ENCODE measurements at places on chromosomes 12 and 14.

DNA sequence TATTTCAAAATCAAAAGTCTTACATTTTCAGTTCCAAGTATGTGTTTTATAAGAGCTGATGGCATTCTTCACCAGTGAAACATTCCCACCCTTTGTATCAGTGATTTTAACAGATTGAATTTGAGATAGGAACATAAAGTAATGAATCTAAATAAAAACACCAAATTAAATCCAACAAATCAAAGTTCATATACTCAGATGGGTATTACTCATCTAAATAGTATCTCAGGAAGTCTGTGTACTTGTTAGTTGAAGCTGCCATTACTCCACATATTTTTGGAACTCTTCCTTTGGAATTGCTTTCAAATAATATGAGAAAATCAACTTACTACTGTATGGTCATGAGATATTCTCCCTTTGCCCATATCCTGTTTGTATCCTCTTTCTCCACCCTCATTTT lies 89.1 kb downstream of the MIA2 start:
- DNase-seq: peak; percentile 8

DNA sequence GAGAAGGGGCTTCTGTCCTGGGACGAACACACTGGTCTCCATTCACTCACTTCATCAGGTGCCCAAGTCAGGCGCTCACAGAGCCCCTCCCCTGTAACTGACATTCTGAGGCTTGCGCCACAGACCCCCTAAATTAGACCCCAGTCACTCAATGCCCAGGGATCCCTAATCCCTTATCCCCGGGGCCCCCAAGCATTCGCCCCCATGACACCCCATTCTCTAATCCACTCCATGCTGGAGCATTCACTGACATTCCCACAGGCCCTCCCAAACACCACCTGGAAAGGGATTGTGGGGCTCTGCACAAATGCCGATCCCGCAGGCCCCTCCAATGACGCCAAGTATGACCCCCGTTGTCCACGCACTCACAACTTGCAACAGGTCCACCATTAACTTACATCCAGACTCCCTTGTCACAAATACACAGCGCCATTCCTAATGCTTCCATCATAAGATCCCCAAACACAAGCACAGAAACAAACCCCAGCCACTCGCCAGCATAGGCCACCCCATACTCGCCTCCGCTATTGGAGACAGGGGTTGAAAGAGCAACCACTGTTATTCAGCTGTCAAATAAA lies 1.5 kb downstream of the ZNF605 start:
- no peak for DNase-seq

DNA sequence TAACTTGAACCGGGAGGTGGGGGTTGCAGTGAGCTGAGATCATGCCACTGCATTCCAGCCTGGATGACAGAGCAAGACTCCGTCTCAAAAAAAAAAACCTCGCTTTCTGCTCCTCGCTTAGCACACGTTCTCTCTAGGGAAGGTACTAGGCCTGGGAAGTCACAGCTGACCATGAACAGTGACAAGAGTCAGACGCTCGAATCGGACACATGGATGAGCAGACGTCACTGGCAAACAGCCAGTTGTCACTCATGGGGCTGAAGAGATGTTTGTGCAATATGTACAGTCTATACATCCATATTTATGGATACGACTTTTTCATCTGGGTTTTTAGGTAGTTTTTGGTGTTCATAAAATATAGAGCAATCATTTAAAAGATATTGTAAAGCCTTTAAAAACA lies 19.4 kb downstream of the TCHP start:
- peak; percentile 58 for DNase-seq

DNA sequence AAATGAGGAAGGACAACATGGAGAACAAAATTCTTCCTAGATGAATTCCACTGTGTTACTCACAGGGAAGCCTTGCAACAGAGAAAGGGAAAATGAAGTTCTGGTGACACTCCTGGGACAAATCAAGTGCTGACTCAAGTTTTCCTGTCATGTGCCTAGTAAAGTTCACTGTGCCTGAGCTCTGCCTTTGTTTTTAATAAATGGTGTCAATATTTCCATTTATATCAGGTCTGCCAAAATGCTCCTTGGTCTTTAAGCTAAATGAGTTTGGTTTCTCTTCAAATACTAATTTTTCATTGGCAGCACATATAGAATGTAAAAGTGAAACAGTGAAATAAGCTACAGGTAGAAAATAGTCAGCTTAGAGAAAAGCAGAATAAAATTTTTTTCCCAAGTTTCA lies 33.0 kb downstream of the HIGD1C start:
- DNase-seq: peak; percentile 89

DNA sequence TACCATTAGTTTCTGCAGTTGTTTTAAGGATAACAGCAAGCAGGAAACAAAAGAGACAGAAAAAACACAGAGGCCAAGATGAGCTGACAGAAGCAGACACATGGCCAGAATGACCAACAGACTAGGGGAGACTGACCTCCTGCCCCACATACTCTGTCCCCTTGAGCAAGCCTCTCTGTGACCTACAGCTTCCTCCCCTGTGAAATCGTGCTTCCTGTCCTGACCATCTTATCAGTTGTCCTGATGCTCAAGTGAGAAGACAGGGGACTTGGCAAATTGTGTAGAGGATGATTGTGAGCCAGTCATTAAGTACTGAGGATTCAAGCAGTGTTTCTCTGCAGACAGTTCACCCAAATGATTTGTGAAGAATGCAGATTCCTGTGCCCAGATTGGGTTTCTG lies 229.0 kb downstream of the SLC41A2 start:
- DNase-seq: no peak

- no peak for DNase-seq
These were observed 7.3 kb downstream of the LIMA1 start for GRCh38 chr12:50276068-50276467.

DNA sequence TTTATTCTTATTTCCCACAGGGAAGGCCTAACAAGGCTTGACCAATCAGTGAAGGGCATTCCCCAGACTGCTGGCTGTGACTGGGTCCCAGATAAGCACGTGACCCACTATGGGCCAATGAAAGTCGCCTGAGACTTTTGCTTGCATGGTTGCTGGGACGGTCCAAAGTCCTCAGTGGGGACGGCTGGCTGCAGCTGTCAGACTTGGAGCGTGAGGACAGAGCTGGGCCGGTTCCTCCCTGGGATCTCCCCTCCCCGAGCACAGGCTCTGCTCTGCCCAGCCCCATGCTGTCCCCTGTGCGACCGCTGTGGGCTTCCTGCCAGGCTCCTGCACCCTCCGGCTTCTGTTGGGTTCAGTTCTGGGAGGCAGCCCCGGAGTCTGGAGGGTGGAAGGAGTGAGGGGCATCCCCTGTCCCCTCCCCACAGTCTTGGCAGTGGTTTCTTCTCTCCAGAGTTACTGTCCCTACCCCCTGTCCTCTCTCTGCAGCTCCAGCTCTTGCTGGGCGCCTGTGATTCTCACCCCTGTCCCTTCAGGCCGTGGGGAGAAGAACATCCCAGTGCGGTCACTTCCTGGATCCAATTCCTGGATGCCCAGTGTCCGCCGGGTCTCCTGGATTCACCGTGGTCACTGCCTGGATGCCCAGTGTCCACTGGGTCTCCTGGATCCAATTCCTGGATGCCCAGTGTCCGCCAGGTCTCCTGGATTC lies 50.1 kb downstream of the GALNT9 start:
- DNase-seq: no peak

DNA sequence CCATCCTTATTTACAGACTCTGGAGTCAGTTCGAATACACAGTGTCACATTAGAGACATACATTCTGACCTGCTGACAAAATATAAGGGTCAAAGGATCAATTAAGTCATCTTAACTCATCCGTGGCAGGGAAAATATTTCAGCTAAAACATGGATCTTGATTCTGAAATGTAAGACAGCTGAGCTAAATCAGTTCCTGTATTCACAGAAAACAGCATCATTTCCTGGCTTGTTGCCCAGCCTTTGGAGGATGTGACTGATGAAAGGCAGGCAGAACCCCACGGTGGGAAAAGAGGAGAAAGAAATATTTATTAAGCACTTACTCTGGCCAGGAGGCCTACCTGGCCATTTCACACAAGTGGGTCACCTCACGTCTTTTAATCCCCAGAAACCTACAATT lies 101.9 kb downstream of the GAS2L3 start:
- peak; percentile 55 for DNase-seq

GRCh38 chr12:89799316-89799715 lies 90.7 kb upstream of the ATP2B1 start:
- DNase-seq: no peak

Data from fibroblast of skin of back (primary cell).